Activated CD4-positive, alpha-beta T cell treated with anti-CD3 and anti-CD28 coated beads for 36 hours (primary cell): ENCODE measurements at places on chromosomes 6 and 20. TPM values are rescaled to one million over a fixed set of nuclear protein-coding genes. Genes with fewer than 3 reads are reported as not detected.

The CD40 gene
- 5.1 TPM for total RNA-seq

- no peaks in the 10 kb centered on the region for H3K27me3 ChIP-seq
- DNase-seq, result peak; percentile 44
- peak overlapping the region; percentile 70 for H3K4me3 ChIP-seq
These were observed 838 bp downstream of the STMN3 start for GRCh38 chr20:63652192-63652980.

The MRS2 gene
- 25.5 TPM for total RNA-seq

- no peaks in the 10 kb centered on the region for H3K27me3 ChIP-seq
- H3K27ac ChIP-seq, result no peak overlapping the region
- no peak for DNase-seq
- H3K36me3 ChIP-seq, result no peaks in the 10 kb centered on the region
- H3K4me3 ChIP-seq, result no peak overlapping the region
These were observed 674.6 kb upstream of the MARCKS start for GRCh38 chr6:113182370-113183141.

DNA sequence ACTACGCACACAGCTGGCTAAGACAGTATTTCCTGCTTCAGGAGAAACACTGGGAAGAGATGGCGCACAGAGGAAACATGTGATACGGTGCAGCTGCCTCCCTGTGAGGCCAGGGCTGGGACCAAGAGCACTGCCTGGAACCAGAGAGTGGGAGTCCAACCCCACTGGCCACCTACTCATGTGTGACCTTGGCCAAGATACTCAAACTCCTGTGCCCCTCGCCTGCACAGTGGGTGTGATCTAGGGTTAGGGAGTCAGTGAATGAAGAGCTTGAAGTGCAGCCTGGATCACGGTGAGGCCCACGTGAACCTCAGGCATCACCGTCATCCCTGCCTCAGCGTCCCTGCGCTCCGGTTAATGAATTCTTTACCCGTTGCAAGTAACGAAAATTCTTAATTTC lies 41.7 kb upstream of the MPC1 start:
- no peak overlapping the region for H3K27ac ChIP-seq
- H3K4me3 ChIP-seq, result no peak overlapping the region
- DNase-seq, result no peak
- no peaks in the 10 kb centered on the region for H3K27me3 ChIP-seq
- peaks cover 11% of the 10 kb centered on the region for H3K4me1 ChIP-seq

GRCh38 chr20:50901301-50901700 lies 29.9 kb downstream of the ADNP start:
- no peak for DNase-seq
- H3K4me1 ChIP-seq, result peaks cover 20% of the 10 kb centered on the region
- no peak overlapping the region for H3K4me3 ChIP-seq
- peaks cover 48% of the 10 kb centered on the region for H3K36me3 ChIP-seq
- no peaks in the 10 kb centered on the region for H3K27me3 ChIP-seq
